ENCODE measurements at places on chromosomes 12 and 14. TPM values are rescaled to one million over a fixed set of nuclear protein-coding genes. Genes with fewer than 3 reads are reported as not detected.
A peak's percentile ranks its signal among the peaks of the same experiment; 100 is the strongest.

- H3K27ac ChIP-seq, result no peak overlapping the region
- H3K36me3 ChIP-seq, result no peaks in the 10 kb centered on the region
- no peaks in the 10 kb centered on the region for H3K4me1 ChIP-seq
- H3K27me3 ChIP-seq, result peaks cover 10% of the 10 kb centered on the region
- DNase-seq, result no peak
- H3K4me3 ChIP-seq, result no peak overlapping the region
Observed at GRCh38 chr12:94750864-94751263, 100.5 kb upstream of the TMCC3 start.

DNA sequence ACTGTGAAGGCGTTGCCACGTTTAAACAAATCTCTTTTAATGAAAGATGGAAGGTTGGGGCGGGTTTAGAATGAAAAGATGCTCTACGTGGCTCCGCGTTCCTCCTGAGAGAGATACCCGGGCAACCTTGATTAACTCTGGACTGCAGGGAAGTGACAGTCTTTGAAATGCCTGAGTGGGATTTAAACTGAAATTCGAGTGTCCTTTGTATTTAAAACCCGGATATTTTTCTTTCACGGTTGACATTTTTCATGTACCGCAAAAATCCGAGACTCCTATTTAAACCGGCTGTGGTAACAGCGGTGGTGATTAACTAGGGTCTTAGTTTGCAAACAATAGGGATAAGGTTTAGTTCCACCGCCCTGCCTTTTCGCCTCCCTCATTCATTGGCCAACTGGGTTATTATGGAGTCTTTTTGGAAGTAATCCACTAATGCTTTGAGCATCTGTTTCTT is 707 bp downstream of the G2E3 start:
- H3K4me1 ChIP-seq, result peaks cover 28% of the 10 kb centered on the region
- no peak for DNase-seq
- H3K4me3 ChIP-seq, result peak overlapping the region; percentile 99
- no peaks in the 10 kb centered on the region for H3K27me3 ChIP-seq
- peak overlapping the region; percentile 100 for H3K27ac ChIP-seq
- H3K36me3 ChIP-seq, result peaks cover 34% of the 10 kb centered on the region

GRCh38 chr12:82740129-82741000 is 53.7 kb downstream of the TMTC2 start:
- H3K4me1 ChIP-seq, result no peaks in the 10 kb centered on the region
- H3K27me3 ChIP-seq, result no peaks in the 10 kb centered on the region
- H3K4me3 ChIP-seq, result no peak overlapping the region
- no peak overlapping the region for H3K27ac ChIP-seq

DNA sequence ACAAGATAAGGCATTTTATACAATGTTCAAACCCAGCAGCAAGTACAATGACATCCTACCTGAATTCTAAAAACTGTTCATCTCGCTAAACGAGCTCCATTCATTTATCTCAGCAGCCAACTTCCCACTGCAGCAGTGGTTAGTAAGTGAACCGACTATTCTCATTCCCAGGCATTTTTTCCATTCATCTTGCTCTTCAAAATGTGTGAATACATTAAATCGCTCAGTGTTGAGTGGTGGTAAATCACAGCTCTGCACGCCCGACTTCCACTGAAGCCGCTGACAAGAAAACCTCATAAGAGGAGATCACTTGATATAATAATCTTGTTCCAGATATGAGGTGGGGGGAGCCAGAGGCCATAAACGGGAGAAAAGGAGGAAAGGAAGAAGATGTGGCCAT is 746.2 kb upstream of the USP15 start:
- DNase-seq, result no peak
- no peaks in the 10 kb centered on the region for H3K36me3 ChIP-seq
- H3K27me3 ChIP-seq, result no peaks in the 10 kb centered on the region
- H3K4me3 ChIP-seq, result no peak overlapping the region
- no peaks in the 10 kb centered on the region for H3K4me1 ChIP-seq
- no peak overlapping the region for H3K27ac ChIP-seq

DNA sequence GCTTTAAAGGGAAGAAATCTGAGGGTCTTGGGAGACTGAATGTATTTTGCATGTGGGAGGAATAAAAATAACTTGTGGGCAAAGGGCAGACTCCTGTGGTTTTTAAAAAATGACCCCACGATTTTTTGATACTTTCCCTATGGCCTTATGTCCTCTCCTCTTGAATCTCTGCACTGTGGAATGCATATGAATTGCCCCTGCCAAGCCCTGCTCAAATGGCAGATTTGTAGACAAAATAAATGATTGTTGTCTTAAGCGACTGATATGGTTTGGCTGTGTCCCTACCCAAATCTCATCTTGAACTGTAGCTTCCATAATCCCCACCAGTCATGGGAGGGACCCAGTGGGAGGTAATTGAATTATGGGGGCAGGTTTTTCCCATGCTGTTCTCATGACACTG is 223.8 kb downstream of the DACT1 start:
- H3K36me3 ChIP-seq, result no peaks in the 10 kb centered on the region
- no peak overlapping the region for H3K27ac ChIP-seq
- H3K27me3 ChIP-seq, result no peaks in the 10 kb centered on the region
- no peak for DNase-seq
- H3K4me3 ChIP-seq, result no peak overlapping the region

DNA sequence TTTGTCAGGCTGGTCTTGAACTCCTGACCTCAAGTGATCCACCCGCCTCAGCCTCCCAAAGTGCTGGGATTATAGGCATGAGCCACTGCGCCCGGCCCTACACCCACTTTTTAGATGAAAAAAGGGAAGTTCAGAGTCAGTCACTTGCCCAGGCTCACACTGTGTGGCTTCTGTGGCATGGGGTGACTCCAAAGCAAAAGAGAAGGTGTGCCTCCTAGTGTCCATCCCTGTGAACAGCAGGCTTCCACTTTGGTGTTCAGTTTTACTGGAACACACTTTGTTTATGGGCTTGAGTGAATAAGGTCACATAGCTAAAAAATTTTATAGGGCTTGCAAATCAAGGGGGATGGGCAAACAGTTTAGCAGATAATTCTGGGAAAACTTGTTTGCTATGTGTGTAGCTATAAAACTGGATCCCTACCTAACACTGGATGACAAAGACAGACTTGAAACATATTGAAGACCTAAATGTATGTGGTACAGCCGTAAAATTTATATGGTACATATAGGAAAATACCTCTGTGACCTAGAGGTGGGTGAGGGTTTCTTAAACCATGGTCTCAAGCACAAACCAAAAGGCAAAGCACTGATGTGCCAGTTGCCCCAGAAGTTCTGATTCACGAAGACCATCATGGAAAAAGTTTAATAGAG is 54.9 kb downstream of the EID3 start:
- H3K36me3 ChIP-seq, result no peaks in the 10 kb centered on the region
- DNase-seq, result peak; percentile 60
- H3K4me3 ChIP-seq, result no peak overlapping the region
- no peak overlapping the region for H3K27ac ChIP-seq
- H3K27me3 ChIP-seq, result no peaks in the 10 kb centered on the region

DNA sequence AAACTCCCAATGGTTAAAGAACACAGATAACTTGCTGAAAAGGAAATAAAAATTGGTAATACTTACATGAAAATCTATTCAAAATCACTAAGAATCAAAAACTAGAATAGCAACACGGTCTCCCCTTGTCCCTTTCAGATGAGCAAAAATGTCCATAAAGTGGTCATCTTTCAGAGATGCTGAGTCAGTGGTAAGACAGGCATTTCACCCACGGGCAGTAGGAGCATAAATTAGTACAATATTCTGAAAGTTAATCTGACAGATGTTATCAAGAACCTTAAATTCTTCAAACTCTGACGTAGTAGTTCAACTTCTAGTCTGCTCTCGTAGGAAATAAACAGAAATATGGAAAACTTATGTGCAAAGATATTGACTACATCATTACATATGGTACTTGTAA is 33.1 kb upstream of the GNPNAT1 start:
- no peak overlapping the region for H3K4me3 ChIP-seq
- peaks cover 2% of the 10 kb centered on the region for H3K4me1 ChIP-seq
- no peak overlapping the region for H3K27ac ChIP-seq
- H3K27me3 ChIP-seq, result peaks cover 16% of the 10 kb centered on the region

The PMCH gene
- 210 TPM for total RNA-seq

The CPNE6 gene
- not detected for total RNA-seq

The ZFP36L1 gene
- 70.0 TPM for total RNA-seq

The EGLN3 gene
- total RNA-seq, result 16.0 TPM

The TTC8 gene
- total RNA-seq, result 3.1 TPM

The NPFF gene
- total RNA-seq, result not detected

The GOLGA3 gene
- total RNA-seq, result 64.5 TPM

Measured in activated T-helper 2 cell treated with anti-CD3 and anti-CD28 coated beads, Interferon-gamma antibody, Interleukin-2, Interleukin-4, amounts not matched to agents 10 μg/mL and 5 μg/mL and 100 μg/mL, durations not matched to agents 14 hours and 24 hours and 36 hours (primary cell).